ENCODE measurements at places on chromosomes 5 and 9. TPM values are rescaled to one million over a fixed set of nuclear protein-coding genes. Genes with fewer than 3 reads are reported as not detected.

The ARL14EPL gene
- total RNA-seq = not detected

The PDGFRB gene
- 89.3 TPM for total RNA-seq

The WDR36 gene
- 27.7 TPM for total RNA-seq

The SLC9A3 gene
- 1.1 TPM for total RNA-seq

The FOXD4L3 gene
- total RNA-seq = 0.21 TPM

The SMIM33 gene
- total RNA-seq = not detected

The FAM200C gene
- total RNA-seq = 6.1 TPM

The SPRY4 gene
- 42.7 TPM for total RNA-seq

The MAN2A1 gene
- total RNA-seq = 42.9 TPM

The CD180 gene
- 4.9 TPM for total RNA-seq

The IPPK gene
- total RNA-seq = 7.3 TPM

The NR2F1 gene
- 42.6 TPM for total RNA-seq

The FGFR4 gene
- total RNA-seq = 59.7 TPM

The ACSL6 gene
- total RNA-seq = 0.59 TPM

The CDX1 gene
- not detected for total RNA-seq

The PDZD2 gene
- total RNA-seq = 67.8 TPM

The IFNA13 gene
- 1.1 TPM for total RNA-seq

The ABL1 gene
- total RNA-seq = 50.2 TPM

The KCNV2 gene
- not detected for total RNA-seq

The LHFPL2 gene
- 40.6 TPM for total RNA-seq
